Sigmoid colon (tissue), 7 donors: ENCODE measurements at places on chromosomes 6 and 20. TPM values are rescaled to one million over a fixed set of nuclear protein-coding genes. Genes with fewer than 3 reads are reported as not detected.

DNA sequence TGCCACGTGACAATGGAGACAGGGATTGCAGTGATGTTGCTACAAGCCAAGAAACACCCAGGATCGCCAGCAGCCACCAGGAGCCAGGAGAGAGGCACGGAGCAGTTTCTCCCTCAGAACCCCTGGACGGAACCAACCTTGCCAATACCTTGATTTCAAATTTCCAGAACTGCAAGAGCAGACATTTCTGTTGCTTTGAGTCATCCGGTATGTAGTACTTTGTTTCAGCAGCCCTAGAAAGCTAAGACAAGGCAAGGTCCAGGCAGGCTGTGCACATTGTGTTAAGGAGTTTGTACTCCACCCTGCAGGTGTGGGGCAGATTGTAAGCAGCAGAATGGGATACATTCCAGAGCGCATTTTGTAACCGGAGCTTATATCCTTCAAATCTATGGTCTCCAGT, 48.3 kb downstream of the TRERF1 start:
- no peak for DNase-seq

GRCh38 chr20:23039136-23039875, 4.2 kb downstream of the SSTR4 start:
- DNase-seq: no peak

DNA sequence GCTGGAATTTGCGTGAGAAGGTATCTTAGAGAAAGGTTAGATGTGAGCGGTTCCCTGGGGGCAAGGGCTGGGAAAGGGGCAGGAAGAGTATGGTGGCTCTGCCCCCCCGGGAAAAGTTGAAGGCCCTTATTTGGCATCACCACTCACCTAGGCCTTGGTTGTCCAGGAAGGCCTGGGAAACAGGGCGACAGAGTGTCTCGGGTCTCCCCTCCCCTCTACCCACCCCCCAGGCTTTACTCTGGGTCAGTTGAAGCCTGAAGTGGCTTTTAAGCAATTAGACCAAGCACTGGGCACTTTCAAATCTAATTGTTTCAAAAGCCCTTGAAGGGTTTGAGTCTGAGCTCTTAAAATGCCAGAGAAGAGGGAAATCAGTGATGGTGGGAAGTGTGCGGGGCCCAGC, 30.2 kb upstream of the FOXP4 start:
- no peak for DNase-seq

- DNase-seq: no peak
These were observed 13.7 kb downstream of the TBXT start for GRCh38 chr6:166153966-166154365.

DNA sequence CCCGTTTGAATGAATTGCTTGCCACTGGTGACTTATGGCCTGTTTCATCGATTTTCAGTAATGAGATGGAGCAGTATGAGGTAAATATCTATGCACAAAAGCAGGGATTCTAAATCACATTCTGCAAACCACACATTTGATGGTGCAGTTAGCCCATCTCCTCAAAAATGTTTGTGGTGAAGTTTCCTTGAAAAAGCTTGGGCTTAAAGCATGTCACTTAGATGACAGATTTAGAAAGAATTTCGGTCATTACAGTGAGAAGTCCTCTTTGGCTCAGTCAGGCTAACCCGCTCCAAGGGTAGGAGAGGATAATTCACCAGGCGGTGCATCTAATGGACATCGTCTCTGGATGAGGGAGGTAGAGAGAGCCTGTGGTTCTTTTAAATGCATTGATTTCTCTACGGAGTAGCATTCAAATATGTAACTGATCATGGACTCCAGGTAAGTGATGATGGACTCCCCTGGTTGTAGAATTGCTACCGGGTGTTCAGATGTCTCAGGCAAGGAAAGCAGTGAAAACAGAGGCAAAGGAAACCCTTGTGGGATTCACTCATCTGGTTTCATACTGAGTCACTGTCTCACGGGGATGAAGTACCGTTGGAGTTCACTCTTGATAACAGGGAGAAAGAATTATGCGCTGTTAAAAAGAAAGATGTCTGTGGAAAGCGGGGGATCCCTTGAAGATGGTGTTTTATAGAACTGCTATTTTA, 65.3 kb downstream of the AIG1 start:
- no peak for DNase-seq

GRCh38 chr6:45619211-45619760, 241.6 kb upstream of the SUPT3H start:
- DNase-seq: no peak

DNA sequence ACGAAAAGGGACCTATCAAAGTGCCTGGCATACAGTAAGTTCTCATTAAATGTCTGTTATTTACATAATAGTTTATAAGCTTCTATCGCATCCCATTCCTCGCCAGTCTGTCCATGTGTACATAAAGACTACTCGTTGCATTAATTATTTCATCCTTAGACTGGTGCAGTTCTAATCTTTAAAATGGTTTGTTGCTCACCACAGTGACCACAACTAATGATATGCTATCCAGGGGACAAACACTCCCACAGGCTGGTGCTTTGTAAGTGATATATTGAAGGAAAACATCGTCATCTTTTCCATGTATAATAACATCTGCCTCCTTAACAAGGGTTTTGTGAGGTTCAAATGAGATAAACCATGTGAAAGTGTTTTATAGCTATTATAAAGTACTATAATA, 39.0 kb upstream of the HBS1L start:
- no peak for DNase-seq

DNA sequence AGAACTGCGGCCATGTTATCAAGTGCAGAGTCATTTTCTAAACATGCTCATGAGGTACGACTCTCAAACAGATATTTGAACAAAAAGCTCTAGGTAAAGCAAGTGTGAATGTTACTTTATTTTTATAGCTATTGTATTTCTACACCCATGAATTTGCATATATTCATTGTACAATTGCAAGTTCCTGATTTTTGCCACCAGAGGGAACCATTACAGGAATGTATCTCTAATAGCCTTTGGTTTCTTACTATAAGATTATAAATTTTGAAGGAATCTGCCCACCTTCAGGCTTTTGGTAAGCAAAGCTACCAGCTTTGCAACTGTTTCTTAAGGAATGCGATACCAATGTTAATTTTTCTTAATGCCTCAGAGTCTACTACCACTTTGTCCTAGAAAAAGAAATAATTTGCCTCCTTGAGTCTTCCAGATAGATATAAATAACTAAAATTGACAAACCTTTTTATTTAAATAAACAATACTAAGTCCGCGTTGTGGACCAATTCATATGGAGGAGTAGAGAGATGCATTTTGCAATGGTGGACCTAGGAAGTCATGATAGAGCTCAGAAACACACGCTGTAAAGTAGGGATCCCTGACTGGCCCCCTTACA, 125.4 kb upstream of the SAMD5 start:
- DNase-seq: no peak

GRCh38 chr6:492816-493414, 101.4 kb downstream of the IRF4 start:
- no peak for DNase-seq

GRCh38 chr6:158063736-158064135, 82.1 kb downstream of the SYNJ2 start:
- no peak for DNase-seq

DNA sequence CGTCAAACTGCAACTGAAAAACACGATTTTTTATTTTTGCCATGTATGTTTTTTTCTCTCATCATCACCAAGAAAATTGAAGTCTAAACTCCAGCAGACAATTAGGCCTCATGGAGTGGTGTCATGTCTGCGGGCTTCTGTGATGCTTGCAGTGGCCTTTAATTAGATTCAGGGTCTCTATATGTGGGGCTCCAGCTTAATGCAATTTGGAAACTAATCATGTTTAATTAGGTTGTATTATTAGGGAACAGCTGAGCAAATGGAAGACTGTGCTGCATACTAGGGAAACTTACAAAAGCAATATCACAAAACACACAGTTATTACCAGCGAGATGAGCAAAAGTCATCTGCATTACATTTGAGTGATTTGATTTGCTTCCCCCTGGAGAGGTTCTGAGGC, 132.9 kb upstream of the PMEPA1 start:
- DNase-seq: no peak

GRCh38 chr6:148311966-148312669, 30.5 kb upstream of the SASH1 start:
- DNase-seq: no peak

DNA sequence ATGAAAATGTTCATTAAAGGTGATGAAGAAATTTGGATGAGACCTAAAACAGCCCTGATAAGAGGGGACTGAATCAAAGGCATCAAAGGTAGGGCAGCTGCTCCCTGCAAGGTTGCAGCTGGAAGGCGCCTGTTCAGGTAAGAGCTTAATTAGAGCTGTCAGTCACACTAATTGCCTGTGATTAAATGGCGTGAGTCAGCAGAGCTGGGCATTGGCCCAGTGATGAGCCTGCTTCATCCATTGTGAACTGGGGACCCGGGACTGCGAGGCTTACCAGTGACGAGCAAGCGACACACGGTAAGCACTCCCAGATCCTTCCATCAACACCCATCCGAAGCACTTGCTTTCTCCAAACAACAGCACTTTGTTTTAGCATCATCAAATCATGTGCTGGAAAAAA, 621.5 kb upstream of the CDH4 start:
- DNase-seq: no peak

- no peak for DNase-seq
These were observed 71.3 kb downstream of the HACE1 start for GRCh38 chr6:104788400-104788799.

- no peak for DNase-seq
These were observed 9.5 kb downstream of the TNFAIP3 start for GRCh38 chr6:137876547-137876946.

DNA sequence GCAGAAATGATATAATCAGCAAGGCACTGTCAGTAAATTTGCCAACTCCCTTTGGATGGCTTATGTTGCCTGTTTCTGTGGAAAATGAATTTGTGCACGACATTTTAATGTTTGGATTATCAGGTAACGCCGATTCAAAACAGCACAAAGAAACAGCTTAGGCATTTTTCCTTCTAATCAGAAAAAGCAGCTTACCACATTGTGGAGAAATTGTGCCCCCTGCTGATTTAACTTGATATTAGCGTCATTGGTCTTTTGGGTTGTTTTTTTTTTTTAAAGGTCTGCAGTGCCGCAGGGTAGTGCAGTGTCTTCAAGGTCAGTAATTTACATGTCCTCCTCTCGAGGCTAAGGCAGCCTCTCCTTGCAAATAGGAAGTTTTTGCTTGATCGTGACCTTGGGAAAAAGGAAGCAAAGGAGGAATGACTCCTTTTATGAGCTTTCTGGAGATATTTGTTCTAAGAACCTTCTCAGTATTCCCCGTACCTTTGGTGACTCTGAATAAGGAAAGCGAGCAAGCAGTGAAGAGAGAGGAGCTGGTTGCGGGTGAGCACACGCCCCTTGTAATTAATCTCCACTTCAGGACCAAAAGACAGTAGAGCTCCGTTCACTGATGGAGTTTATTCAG, 79.1 kb downstream of the ELOVL4 start:
- no peak for DNase-seq

DNA sequence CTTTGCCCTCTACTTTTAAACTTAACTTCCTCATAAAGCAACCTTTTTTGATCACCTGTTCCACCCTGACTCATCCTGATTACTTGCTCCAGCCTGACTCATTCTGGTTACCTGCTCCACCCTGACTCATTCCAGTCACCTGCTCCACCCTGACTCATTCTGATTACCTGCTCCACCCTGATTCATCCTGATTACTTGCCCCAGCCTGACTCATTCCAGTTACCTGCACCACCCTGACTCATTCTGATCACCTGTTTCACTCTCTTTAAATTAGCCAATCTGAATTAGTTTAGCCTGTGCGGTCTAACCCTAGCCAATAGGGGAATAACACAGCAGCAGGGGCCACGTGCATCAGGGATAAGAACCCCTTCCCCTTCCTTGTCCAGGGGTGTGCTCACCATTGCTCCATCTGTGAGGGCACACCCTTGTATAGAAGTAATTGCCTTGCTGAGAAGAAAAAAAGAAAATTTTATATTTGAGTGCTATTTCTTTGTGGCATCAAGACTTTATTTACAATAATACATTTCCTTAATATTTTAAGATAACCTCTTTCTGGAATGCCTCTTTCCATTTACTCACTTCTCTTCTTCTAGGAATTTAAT, 17.9 kb downstream of the HLA-G start:
- no peak for DNase-seq

DNA sequence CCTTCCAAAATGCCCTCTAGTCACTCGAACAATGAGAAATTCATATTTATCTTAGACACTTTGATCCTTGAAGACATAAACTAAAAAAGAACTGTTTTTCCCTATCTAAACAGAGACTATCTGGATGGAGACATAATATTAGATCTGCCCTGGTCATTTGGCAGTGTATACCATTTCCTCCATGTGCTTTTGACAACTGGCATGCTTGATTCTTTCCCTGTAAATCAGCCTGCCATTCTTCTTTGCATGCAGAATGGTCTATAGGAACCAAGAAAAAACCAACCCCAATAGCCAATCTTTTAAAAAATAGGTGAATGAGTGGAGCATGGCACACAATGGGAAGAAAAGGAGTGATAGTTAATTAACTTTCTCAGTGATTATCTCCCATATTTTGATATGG, 93.8 kb downstream of the OPN5 start:
- no peak for DNase-seq

DNA sequence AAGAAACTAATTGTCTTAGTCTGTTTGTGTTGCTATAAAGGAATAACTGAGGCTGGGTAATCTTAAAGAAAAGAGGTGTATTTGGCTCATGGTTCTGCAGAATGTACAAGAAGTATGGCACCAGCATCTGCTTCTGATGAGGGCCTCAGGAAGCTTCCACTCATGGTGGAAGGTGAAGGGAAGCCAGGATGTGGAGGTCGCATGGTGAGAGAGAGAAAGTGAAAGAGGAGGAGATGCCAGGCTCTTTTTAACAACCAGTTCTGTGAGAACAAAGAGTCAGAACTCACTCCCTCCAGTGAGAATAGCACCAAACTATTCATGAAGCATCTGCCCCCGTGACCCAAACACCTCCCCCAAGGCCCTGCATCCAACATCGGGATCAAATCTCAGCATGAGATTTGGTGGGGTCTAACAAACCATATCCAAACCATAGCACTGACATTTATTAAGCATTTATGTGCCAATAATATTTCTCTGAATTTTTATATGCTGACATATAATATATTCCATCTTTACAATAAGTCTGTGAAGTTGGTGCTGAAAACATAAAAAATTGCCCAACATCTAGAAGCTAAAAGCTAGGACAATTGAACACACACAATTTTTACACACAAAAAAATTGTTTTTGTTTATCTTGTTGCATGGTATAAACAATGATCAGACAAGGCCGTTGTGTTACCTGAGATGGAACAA, 29.2 kb upstream of the BTN3A2 start:
- no peak for DNase-seq

DNA sequence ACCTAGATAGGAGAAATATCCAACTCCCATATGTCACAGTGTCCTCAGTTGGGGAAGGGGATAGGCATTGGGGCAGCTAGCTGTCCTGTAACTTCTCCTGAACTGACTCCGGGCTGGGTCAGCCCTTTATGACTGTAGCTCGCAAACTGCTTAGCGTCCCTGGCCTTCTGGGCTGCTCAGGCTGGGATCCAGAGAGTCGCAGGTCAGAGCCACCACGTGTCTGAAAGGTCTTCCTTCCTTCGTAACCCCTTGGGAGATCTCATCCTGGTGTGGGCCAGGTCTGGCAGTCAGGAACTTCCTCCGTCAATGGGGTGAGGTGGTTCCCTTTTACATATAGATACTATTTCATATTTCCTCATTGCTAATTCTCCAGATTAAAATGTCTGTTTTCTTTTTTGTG, 28.8 kb upstream of the HINT3 start:
- no peak for DNase-seq

The TAAR6 gene
- total RNA-seq: not detected

The PNISR gene
- total RNA-seq: 142 TPM

The SLC35D3 gene
- 1.1 TPM for total RNA-seq

The PI3 gene
- total RNA-seq: not detected

The SNAP91 gene
- total RNA-seq: 2.2 TPM

The ZBTB46 gene
- 5.3 TPM for total RNA-seq

The SPTLC3 gene
- total RNA-seq: 4.6 TPM

The BIRC7 gene
- total RNA-seq: not detected

The CRIP3 gene
- not detected for total RNA-seq

The BCL2L1 gene
- 53.2 TPM for total RNA-seq

The LTA gene
- not detected for total RNA-seq
